Suprapubic skin (tissue), 4 donors: ENCODE measurements at places on chromosomes 6 and 20. TPM values are rescaled to one million over a fixed set of nuclear protein-coding genes. Genes with fewer than 3 reads are reported as not detected.

Gene CTCFL
- total RNA-seq, result not detected

Gene ABRACL
- 18.4 TPM for total RNA-seq

Gene TNFAIP3
- 146 TPM for total RNA-seq

Gene PTCRA
- total RNA-seq, result not detected

Gene NKX2-4
- total RNA-seq, result not detected

Gene DACT2
- total RNA-seq, result 7.4 TPM

Gene MLIP
- total RNA-seq, result 3.1 TPM
